ENCODE measurements at places on chromosomes 1 and 21. TPM values are rescaled to one million over a fixed set of nuclear protein-coding genes. Genes with fewer than 3 reads are reported as not detected.

The KCTD3 gene
- total RNA-seq = 33.3 TPM

The OR6N2 gene
- not detected for total RNA-seq

The ATP6V1G3 gene
- total RNA-seq = not detected

The CD1B gene
- total RNA-seq = not detected

The MXRA8 gene
- total RNA-seq = 0.15 TPM

The TBX19 gene
- total RNA-seq = 0.78 TPM

The TMIGD3 gene
- not detected for total RNA-seq

The SPATA45 gene
- not detected for total RNA-seq

The PODN gene
- total RNA-seq = not detected

The LEPROT gene
- 39.6 TPM for total RNA-seq

The EPHA10 gene
- 0.87 TPM for total RNA-seq

The RAB3B gene
- 10.4 TPM for total RNA-seq

The RAB3GAP2 gene
- 13.3 TPM for total RNA-seq

The DIRAS3 gene
- total RNA-seq = 0.98 TPM

The GUCA2A gene
- not detected for total RNA-seq

The SLC35F3 gene
- 5.4 TPM for total RNA-seq

The AKR1A1 gene
- total RNA-seq = 72.7 TPM

The VWA5B1 gene
- total RNA-seq = not detected

The EXO1 gene
- 24.7 TPM for total RNA-seq

The RAP1GAP gene
- 7.1 TPM for total RNA-seq

The MAP1LC3C gene
- not detected for total RNA-seq

The CASQ2 gene
- total RNA-seq = not detected

The LCE1C gene
- total RNA-seq = not detected

The SPATA46 gene
- not detected for total RNA-seq

The PRDX1 gene
- total RNA-seq = 2,419 TPM

The PADI1 gene
- total RNA-seq = 0.86 TPM

The ANKRD65 gene
- not detected for total RNA-seq

The PER3 gene
- 0.86 TPM for total RNA-seq

The OR2L5 gene
- not detected for total RNA-seq

The CD1C gene
- total RNA-seq = not detected

The PGD gene
- total RNA-seq = 1,124 TPM

The SLC37A1 gene
- total RNA-seq = 4.1 TPM

The PRKCZ gene
- total RNA-seq = 10.3 TPM

The FBXO2 gene
- total RNA-seq = 9.1 TPM

The S100A5 gene
- total RNA-seq = 0.88 TPM

The C8A gene
- not detected for total RNA-seq

The FAAH gene
- total RNA-seq = 1.0 TPM

The CXADR gene
- 12.1 TPM for total RNA-seq

The FCRL5 gene
- total RNA-seq = not detected

The KCNH1 gene
- 2.7 TPM for total RNA-seq

The GLIS1 gene
- not detected for total RNA-seq

The TMEM39B gene
- total RNA-seq = 12.9 TPM

The MYBPH gene
- total RNA-seq = not detected
